ENCODE measurements at places on chromosomes 11 and 22.

- no peak for DNase-seq
These were observed 603 bp downstream of the KAT5 start for GRCh38 chr11:65712633-65713076.

GRCh38 chr11:73635721-73636120 is 10.7 kb upstream of the PLEKHB1 start:
- DNase-seq = no peak

DNA sequence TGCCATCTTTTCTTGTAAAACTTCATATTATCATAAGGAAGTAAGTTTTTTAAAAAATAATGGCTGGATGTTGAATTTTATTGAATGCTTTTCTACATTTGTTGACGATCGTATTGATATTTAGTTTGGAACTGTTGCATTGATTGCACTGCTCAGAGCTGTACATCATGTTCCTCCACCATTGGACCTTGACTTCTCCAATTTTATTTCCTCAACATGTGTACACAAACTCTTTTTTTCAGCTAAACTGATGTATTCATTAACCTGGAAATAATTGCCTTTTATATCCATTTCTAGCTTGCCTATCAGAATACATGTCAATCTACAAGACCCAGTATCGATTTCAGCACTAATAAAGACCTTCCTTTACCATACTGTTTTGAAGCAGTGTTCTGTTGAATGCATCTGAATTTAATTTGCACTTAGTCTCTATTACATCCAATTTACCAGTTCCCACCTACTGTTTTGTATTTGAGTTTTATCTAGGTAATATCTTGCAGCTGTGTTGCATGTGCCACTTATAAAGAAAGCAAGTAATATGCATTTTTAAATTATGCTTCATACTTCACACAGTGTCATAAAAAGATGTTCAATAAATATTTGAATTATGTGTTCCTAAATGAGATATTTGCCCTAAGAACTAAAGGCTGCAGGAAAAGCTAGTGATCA is 5.5 kb downstream of the CEP57 start:
- no peak for DNase-seq

- DNase-seq = no peak
These were observed 50.8 kb upstream of the PRDM11 start for GRCh38 chr11:45095691-45096010.

GRCh38 chr22:50293441-50294318 is 13.8 kb downstream of the PLXNB2 start:
- DNase-seq = no peak

GRCh38 chr11:45730014-45730413 is 64.6 kb upstream of the CHST1 start:
- DNase-seq = no peak

- DNase-seq = peak; percentile 7
These were observed 151.7 kb downstream of the UVRAG start for GRCh38 chr11:75966537-75967287.

GRCh38 chr22:40224702-40225101 is 47.0 kb downstream of the TNRC6B start:
- DNase-seq = no peak

DNA sequence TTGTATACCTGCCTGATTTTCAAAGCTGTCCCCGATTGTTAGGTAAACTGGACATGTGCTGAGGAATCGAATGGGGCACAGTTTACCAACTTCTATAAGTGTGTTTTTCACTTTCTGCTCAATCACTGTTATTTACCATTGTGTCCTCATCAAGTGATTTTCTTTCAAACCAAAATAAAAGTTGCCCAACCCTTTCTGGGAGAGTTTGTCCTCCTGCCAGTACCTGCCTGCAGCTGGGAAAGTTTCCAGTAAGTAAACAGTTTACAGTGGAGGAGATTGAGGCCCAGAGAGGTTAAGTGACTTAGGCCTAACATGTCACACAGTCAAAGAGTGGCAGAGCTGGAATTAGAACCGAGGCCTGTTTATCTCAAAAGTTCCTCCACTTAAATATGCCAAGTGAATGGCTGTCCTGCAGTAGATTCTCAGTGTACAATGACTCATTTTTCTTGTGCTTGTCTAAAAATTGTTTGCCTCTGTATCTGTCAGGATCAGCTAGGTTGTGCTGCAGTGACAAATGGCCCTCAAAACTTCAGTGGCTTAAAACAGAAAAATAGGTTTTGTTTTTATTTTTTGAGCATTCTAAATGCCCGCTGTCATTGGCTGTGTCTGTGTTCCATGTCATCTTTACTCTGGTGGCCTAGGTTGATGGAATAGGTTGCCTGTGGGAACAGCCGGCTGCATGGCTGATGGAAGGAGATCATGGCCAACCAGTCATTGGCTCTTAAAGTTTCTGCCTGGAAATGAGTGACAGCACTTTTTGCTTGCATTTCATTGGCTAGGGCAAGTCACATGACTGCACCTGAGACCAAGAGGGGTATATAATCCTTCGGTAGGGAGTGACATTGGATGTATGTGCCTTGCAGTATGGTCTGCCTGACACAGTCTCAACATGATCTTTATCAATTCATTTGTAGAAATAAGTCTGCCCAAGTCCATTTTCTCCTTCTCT is 61.8 kb upstream of the CRYBB3 start:
- no peak for DNase-seq

DNA sequence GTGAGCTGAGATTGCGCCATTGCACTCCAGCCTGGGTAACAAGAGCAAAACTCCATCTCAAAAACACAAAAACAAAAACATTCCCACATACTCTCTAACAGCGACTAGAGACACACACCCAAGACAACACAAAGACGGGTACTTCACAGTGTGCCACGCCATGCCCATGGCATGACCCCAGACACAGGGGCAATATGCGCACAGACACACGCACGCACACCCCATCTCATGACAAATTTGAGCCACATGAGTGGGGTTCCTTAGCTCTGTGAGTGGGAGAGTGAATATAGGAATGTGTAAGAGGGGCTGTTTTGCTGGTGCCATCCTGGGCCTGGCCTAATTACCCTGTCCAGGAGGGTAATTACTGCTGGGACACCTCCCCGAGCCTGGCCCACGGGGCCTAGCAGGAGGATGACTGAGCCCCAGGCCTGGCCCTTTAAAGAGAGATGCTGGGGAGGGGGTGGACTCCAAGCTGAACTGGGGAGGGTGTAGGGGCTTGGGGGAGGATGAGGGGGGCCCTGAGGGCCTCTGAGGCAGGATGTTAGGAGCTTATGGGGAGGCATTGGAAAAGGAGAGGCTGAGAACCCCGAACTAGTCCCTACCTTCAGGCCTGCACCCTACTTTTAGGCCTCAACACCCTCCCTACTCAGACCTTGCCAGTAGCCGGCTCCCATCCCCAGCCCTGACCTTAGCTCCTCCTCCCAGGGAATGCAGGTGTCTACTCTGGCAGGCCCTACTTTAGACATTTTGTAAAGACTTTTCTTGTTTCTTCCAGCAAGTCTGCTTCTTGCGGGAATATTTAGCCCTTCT is 1.5 kb downstream of the LTBP3 start:
- no peak for DNase-seq

GRCh38 chr22:28711341-28711740 is 30.3 kb downstream of the CHEK2 start:
- no peak for DNase-seq

GRCh38 chr11:37502202-37502601 is 904.2 kb upstream of the RAG2 start:
- DNase-seq = peak; percentile 3

DNA sequence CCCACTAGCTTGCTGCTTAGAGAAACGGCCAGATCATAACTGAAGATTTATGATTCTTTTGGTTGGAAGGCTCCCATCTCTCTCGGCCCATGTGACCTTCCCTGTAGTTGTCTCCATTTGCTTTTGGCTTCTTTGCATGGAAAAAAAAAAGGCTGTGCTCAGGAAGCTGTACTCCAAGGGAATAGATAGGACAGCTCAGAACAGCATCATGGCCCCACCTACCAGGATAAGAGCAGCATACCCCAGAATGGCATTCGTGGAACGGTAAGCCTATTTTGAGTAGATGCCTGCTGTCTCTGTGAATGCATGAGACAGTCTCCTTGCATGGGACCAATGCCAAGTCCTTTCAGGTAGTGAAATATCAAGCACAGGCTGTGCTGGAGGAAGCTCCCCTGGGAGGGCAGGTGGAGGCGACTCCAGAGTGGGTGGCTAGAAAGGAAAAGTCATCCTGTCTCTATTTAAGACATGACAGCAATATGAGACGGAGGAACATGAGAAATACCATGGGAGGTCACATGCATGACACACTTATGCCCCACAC is 94.1 kb upstream of the AMOTL1 start:
- DNase-seq = no peak

- DNase-seq = no peak
These were observed 131.8 kb upstream of the PARVA start for GRCh38 chr11:12245549-12246016.

DNA sequence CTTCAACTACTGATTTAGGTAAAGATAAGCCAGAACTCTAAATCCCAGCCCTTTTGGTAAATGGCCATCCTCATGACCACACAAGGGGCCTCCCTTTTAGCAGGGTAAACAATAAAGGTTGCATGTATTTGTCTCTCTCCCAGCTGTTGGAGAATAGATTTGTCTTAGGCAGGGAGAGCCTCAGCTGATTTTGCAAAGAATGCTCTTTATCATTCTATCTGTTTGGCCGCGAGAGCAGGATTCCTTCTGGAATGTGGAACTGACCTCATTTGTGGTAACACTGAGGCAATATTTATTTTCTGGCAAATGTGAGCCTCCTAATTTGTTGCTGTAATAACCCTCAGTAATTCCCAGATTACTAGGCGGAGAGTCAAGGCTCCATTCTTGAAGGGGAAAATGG is 15.3 kb downstream of the PTS start:
- DNase-seq = no peak

DNA sequence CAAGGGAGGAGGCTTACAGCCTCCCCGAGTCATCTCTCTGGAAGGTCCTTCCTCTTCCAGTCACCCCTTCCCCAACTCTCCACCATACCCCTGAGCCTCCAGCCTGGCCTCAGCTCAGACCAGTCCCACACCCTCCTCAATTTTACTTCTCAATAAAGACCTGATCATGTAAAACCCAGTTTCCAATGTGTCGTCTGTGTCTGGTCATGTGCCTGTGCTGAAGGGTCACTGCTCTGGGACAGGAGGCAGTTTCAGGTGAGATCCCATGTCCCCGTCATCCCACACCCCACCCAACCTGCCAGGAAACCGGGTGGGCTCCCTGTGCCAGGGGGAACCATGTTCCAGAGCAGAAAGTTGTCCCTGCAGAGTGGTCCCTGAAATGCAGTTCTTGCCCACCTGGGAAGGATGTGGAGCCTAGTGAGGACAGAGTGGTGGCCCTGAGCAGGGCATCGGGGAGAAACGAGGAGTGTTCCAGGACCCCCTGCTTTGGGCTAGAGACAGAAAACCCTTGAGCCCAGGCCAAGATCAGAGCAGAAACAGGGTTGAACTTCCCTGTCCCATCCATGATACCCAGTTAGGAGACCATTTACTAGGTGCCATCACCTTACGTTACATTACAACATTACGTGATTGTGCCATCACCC is 19.4 kb downstream of the IGLL5 start:
- DNase-seq = no peak
